ENCODE measurements at places on chromosomes 6 and 20. TPM values are rescaled to one million over a fixed set of nuclear protein-coding genes. Genes with fewer than 3 reads are reported as not detected.

OLIG3 gene
- not detected for total RNA-seq

DUSP15 gene
- total RNA-seq, result not detected

PRR3 gene
- 10.6 TPM for total RNA-seq

RBM24 gene
- total RNA-seq, result 6.0 TPM

CST5 gene
- total RNA-seq, result not detected

ITPR3 gene
- total RNA-seq, result 40.5 TPM

GNAS-AS1 gene
- 0.58 TPM for total RNA-seq

GRCh38 chr20:48606172-48606840 lies 221.5 kb downstream of the PREX1 start:
- no peak for DNase-seq

DNA sequence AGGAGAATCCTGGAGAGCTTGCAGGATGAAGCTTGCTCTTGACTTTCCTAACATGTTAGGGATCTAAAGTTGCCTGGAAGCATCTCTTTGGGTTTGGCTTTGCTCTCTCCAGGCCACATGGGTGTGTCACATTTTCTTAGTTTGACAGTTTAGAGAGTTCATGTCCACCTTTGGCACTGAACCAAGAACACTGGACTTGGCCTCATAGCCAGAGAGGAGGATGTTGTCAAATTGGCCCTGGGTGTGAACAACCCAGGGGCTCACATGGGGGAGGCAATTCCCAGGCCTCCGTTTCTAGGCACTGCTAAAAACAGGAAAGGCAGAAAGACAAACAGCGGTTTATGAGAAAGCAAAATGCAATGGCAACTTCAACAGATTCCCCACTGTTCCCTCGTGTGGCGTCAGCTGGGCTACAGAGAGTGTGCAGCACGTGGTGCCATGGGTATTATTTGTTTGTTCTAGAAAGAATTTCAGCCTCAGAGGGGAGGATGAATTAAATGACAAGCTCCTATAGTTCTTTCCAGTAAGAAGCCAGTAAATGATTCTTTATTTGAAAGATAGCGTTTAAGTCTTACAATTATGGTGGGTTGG lies 93.9 kb downstream of the CLIC5 start:
- DNase-seq, result no peak

- DNase-seq, result no peak
Observed at GRCh38 chr20:46709055-46709458, 392 bp upstream of the SLC2A10 start.

- no peak for DNase-seq
Observed at GRCh38 chr6:143517447-143517773, 5.9 kb upstream of the FUCA2 start.

DNA sequence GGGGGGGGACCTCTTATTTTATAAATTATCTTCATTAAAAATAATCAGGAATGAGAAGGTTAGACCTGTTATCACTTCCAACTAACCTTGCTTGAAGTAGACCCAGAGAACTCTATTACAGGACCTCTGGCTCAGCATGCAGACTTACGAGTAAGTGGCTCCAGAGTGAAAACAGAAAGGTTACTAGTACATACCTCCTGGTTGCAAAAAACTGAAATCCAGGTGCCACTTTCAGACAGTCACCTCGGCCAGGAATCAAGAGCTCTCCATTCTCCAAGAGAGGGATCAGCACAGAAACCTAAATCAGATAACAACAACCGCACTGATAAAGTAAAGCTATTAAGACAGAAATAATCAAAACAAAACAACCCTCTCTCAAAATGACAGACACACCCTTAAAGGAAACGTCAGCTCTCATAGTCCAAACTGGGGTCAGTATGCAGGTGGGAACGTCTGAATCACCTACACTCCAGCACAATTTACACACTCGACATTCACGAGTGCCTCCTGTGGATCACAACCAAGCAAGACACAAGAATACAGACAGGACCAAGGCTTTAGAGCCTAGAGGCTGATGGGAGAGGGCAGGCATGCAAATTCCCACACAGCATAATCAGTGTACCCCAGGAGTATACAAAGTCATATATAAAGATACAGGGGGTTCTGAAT lies 31.8 kb downstream of the MDN1 start:
- DNase-seq, result no peak

DNA sequence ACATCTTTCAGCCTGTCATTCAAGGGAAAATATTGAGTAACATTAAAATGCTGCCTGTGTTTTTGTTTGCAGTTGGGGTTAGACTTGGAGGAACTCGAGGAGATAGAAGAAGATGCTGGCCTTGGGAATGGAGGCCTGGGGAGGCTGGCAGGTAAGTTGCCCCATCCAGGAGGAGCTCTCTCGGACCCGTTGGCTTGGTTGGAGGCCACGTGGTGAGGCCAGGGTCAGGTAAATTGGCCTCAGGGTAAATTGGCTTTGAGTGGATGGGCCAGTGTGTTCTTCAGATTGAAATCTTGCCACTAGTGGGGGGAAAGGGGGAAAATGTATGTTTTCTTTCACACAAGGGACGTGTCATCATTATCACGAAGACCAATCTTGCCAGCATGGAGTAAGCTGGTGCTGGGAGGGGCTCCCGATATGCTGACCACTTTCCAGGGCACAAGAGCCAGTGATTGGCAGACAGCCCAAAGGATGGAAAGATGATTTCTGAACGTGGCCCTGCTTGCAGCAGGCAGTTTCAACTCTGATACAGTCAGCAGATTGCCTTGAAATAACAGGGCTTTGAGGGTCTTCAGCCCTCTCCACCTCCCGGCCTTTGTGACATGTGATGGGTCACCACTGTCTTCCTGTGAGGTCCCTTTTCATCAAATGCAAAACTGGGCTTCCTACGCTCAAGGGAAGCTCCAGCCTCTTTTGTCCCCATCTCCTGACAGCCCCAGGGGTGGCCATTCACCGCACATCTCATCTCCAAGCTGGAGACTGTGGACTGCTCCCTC lies 21.4 kb downstream of the PYGB start:
- no peak for DNase-seq

DNA sequence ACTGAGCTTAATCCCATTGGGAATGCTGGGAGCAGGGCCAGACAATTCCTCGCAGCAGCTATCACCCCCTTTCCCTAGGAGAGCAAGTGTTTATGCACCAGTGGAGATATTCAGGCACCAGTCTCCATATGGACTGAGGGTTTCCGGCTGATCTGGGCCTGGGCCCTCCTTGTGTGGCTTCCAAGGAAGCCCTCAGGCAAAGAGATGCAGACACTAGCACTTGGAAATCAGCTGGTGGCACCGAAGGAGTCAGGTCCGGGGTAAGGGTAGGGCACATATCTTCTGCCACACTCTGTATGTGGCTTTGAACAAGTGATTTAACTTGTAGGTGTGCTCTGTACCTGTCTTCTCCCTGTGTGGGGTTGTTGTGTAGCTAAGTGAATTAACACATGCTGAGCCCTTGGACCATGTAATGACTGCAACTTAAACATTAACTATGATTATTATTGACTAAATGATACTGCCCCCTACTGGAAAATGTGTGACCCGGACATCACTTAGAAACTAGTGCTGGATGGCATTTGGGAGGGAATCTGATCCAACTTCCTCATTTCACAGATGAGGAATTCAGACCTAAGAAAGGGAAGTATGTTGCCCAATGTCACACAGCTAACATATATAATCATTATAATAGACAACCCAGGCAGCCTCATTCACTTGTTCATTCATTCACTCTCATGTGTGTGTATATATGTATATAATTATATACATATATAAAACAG lies 19.3 kb upstream of the WFDC2 start:
- DNase-seq, result peak; percentile 54

GRCh38 chr6:22028403-22029090 lies 268.3 kb downstream of the PRL start:
- DNase-seq, result no peak

DNA sequence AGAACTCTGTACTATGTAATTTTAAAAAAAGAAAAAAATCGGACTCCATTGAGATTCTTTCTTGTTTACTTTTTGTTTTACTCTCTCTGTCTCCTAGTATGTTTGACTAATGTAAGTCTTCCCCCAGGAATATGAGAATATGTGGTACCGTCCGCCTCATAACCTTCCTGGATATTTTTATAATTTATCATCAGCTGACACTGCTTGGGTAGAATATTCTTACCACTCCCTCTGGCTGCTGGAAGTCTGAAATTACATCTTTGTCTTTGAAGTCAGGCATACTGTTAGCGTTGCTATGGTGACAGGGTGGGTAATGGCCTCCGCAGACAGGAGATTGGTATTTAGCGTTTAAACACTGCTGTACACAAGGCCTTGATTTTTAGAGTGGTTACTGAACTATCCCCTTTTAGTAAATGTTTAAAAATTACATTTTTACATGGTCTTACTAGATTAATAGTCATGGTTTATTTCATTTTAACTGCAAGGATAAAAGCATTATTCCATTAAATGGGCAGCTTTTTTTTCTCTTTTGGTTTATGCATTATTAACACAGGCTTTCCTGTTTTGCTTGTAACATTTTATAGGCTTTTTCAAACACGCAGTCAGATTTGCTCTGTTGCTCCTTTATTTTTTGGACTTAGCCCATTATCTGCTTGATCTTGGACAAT lies 176.4 kb downstream of the ARID1B start:
- peak; percentile 93 for DNase-seq

DNA sequence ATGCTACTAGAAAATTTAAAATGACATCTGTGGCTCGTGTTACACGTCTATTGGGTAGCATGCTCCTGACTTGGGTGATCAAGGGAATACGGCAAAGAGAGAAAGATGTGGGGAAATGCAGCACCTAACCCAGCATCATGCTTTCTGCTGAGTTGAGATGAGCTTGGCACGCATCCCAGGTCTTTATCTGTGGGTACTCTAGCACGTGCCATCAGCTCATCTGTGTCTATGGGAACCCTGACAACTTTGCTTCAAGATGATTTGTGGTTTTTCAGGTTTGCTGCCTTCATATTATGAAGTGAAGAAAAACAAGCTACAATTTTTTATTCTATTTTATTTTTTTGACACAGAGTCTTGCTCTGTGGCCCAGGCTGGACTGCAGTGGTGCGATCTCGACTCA lies 21.0 kb downstream of the RNASET2 start:
- DNase-seq, result no peak

- no peak for DNase-seq
Observed at GRCh38 chr6:129717277-129717676, 7.3 kb upstream of the ARHGAP18 start.

- peak; percentile 90 for DNase-seq
Observed at GRCh38 chr6:25971187-25971821, 8.7 kb downstream of the TRIM38 start.

DNA sequence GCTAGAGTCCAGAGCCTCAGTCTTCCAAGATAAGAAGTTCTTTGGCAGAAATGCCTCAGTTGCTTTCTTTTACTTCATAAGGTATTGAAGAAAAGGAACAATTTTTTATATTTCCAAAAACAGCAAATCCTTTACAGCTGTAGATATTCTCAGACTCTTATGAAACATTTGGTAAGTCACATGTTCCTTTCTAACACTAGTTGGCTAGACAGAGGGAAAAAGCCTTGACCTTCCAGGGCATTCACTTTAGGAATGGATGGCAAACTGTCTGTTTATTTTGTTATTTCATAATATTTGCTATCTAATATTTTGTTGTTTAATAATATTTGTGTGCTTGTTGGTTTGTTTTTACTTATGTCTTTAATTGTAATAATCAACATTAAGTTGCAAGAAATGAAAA lies 140.8 kb downstream of the PTPRK start:
- no peak for DNase-seq

DNA sequence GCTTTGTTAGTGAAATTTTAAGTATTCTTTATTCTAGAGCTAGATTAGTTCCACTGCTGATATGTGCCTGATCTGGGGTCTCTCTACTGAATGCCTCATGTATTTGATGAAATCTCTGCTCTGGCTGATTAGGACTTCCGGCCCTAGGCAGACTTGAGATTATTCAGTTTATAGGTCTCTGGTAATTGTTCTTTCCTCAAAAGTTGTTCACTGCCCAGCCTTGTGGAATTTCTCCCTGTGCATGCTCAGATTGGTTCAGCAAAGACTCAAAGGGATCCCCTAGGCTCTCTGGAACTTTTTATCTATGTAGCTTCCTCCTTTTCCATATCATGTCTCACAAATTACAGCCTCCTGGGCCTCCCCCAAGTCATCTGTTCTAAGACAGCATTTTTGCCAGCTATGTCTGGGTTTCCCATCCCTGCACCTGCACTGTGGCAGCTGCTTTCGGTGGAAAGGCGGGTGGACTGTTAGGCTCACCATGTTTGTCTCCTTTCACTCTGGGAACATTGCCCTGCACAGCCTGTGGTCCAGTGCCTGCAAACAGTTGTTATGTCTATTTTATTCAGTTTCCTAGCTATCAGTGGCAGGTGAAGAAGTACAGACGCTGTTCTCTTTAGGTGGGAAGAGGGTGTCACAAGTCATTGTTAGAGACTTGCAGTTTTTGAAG lies 73.7 kb downstream of the RPP40 start:
- no peak for DNase-seq

GRCh38 chr20:57383447-57384347 lies 7.5 kb upstream of the RBM38 start:
- DNase-seq, result no peak

DNA sequence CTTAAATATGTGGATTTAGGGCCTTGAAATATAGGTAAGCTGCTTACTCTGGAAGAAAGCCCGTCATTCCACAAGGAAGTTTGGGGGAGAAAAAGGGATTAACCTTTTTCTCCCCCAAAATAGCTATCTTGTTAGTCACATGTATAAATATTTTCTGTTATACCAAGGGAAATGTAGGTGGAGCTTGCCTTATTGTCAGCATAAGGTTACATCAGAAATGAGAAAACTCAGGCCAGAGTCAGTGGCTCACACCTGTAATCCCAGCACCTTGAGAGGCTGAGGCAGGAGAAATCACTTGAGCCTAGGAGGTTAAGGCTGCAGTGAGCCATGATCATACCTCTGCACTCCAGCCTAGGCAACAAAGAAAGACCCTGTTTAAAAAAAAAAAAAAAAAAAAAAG lies 129.9 kb downstream of the LRFN2 start:
- no peak for DNase-seq

DNA sequence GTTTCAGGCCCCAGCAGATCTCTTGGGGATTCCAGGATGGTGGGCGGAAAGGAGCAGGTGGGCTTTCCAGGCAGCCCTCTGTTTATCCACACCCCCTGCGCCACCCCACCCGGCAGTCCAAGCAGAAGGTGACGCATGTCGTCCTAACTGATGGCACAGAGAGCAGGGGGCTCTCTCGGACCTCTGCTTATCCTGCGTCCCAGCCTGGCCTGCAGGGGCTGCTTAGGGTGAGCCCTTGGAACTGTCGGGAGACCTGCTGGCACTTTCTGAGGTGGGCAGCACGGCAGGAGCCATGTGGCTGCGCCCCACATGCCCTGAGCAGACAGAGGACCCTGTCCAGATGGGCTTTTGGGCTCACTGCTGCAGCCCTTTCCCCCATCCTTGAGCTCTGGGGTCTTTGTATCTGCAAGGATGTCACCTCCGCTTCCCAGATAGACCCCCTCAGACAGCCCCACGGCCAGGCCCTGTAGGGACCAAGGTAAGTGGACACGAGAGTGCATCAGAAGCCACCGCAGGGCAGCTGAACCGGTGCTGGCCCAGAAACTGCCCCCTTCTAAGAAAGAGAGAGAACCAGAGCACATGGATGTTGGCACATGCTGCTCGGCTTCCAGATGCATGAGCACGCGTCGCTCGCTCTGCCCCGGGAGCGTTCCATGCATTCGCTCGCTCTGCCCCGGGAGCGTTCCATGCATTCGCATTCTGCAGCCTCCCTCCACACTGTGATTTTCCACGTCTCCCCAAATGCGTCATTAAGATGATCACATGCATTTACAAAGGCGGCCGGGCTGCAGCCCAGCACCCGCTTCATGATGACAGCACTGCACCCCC lies 246.7 kb downstream of the TAF4 start:
- DNase-seq, result no peak

- DNase-seq, result no peak
Observed at GRCh38 chr20:49272654-49273053, 5.2 kb downstream of the ZNFX1 start.
